Activated T-helper 1 cell treated with anti-CD3 and anti-CD28 coated beads, Interleukin-12 subunit alpha, Interleukin-12 subunit beta, Interleukin-2, Interleukin-4 antibody, amounts not matched to agents 30 ng/mL and 10 ng/mL and 1 ng/mL, durations not matched to agents 14 hours and 24 hours and 36 hours (primary cell): ENCODE measurements at places on chromosomes 16 and 17. TPM values are rescaled to one million over a fixed set of nuclear protein-coding genes. Genes with fewer than 3 reads are reported as not detected.

CCDC47 gene
- total RNA-seq, result 74.8 and 79.2 TPM in 2 replicates

ZNF469 gene
- total RNA-seq, result 0.57 and 0.59 TPM in 2 replicates

TBC1D3G gene
- not detected in 2 replicates for total RNA-seq

TEKT5 gene
- total RNA-seq, result not detected in 2 replicates

KCNJ2 gene
- 0.05 TPM in 1 of 2 replicates, not detected in the other for total RNA-seq

PEX12 gene
- 5.0 and 5.9 TPM in 2 replicates for total RNA-seq

GHDC gene
- 15.2 and 15.5 TPM in 2 replicates for total RNA-seq

ZFPM1 gene
- total RNA-seq, result 20.6 and 21.7 TPM in 2 replicates

ABI3 gene
- total RNA-seq, result 32.8 and 33.0 TPM in 2 replicates

LLGL2 gene
- total RNA-seq, result 7.1 and 8.2 TPM in 2 replicates

MAP3K14 gene
- total RNA-seq, result 64.4 and 64.7 TPM in 2 replicates

SPATA22 gene
- not detected in 2 replicates for total RNA-seq

COA3 gene
- 53.5 and 59.3 TPM in 2 replicates for total RNA-seq

GAST gene
- total RNA-seq, result not detected in 2 replicates

CEMP1 gene
- total RNA-seq, result 0.23 and 0.49 TPM in 2 replicates

YPEL2 gene
- 7.4 and 7.9 TPM in 2 replicates for total RNA-seq

RAP1GAP2 gene
- 0.20 and 0.34 TPM in 2 replicates for total RNA-seq

NHERF2 gene
- total RNA-seq, result 2.2 and 2.5 TPM in 2 replicates

KRT9 gene
- not detected in 2 replicates for total RNA-seq
